OCI-M1 (cell line): ENCODE measurements at places on chromosomes 7 and 10.

DNA sequence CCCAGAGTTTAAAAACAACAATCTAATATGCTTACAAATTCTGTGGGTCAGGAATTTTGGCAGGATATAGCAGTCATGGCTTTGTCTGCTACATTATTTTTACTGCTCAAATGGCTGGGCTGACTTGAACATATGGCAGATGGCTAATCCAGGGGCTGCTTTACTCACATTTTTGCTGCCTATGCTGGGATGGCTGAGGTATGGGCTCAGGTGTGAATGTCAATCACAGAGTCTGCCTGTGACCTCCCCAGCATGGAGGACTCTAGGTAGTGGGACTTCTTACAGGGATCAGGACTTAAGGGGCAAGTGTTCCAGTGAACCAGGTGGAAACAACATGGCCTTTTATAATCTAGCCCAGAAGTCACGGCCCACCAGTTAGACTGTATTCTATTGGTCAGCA lies 4.4 kb upstream of the FKBP9 start:
- no peak for DNase-seq

GRCh38 chr10:1270906-1271305 lies 214.7 kb downstream of the WDR37 start:
- no peak for DNase-seq

GRCh38 chr10:58164517-58164916 lies 103.2 kb downstream of the IPMK start:
- DNase-seq = peak; percentile 25

DNA sequence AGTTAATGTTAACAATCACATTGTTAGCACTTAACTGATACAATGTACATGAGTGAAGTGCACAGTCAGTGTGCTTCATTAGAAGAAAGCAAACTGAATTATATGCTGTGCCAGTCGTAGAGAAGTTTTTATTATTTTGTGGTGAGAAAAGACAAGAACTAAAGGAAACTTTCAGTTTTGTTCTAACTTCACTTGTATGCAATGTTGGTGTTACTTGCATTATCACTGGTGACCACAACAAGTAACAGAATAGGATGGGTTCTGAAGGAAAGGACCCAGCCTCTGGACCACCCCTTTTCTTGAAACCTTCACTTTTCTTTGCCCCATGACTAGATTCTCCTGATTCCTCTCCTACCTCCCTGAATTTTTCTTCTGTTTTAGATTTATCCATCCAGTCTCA lies 123.3 kb upstream of the GAD2 start:
- no peak for DNase-seq
